ENCODE measurements at places on chromosomes 2 and 18. TPM values are rescaled to one million over a fixed set of nuclear protein-coding genes. Genes with fewer than 3 reads are reported as not detected.
A peak's percentile ranks its signal among the peaks of the same experiment; 100 is the strongest.

Gene C1QL2
- not detected for total RNA-seq

Gene VWA3B
- 0.66 TPM for total RNA-seq

Gene CXCR4
- total RNA-seq = not detected

Gene POTEJ
- total RNA-seq = not detected

Gene GRP
- total RNA-seq = not detected

Gene COLEC12
- 0.50 TPM for total RNA-seq

Gene TRABD2A
- 6.2 TPM for total RNA-seq

GRCh38 chr2:237491515-237492118 lies 4.6 kb downstream of the MLPH start:
- DNase-seq = no peak

- no peak for DNase-seq
Observed at GRCh38 chr2:16413285-16413684, 252.3 kb downstream of the CYRIA start.

DNA sequence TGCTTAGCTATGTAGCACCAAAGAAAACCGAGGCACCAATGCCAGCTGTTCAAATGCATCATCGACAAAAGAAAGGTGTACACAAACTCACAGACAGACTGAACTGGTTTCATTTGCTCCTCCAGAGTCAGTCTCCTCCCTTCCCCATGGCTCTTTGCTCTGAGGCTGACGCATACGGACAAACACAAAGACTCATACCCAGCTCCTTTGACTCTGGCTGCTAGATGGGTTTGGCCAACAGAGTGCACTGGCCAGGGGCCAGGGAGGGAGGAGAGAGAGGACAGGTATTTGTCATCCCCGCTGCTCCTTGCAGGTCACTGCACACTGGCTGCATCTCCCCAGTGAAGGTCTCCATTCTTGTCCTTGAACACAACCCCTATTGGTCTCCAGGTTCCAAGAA lies 40.7 kb downstream of the DNER start:
- DNase-seq = peak; percentile 8

DNA sequence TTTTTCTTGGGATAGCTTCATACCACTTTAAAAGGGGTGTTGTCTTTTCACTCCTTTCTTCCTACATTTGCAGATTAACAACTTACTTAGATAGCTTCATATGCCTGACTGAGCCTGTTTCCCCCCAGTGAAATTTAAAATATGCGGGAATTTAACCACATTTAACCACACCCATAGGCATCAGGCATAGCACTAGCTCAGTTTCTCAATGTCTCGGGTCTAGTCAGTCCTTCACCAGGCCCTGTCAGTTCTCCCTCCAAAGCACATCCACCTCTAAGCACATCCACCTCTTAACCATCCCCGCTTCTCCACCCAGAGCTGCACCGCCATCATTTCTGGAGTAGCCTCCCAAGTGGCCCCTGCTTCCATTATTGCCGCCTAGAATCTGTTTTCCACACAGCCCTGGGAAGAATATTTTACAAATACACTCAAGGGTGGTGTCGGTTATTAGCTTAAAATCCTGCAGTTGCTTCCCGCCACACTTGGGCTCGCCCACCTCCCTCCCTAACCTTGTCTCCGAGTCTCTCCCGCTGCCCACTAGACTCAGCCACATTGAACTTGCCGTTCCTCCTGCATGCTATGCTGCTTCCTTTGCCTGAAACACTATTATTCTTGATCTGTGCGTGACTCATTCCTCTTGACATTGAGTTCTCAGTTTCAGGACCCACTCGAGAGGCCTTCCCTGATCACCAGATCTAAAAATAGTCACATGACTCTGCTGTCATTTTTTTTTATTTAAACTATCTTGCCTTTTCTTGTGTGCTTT lies 68.3 kb downstream of the SPTBN1 start:
- peak; percentile 59 for DNase-seq

- DNase-seq = no peak
Observed at GRCh38 chr2:26488463-26489212, 10.7 kb upstream of the OTOF start.

DNA sequence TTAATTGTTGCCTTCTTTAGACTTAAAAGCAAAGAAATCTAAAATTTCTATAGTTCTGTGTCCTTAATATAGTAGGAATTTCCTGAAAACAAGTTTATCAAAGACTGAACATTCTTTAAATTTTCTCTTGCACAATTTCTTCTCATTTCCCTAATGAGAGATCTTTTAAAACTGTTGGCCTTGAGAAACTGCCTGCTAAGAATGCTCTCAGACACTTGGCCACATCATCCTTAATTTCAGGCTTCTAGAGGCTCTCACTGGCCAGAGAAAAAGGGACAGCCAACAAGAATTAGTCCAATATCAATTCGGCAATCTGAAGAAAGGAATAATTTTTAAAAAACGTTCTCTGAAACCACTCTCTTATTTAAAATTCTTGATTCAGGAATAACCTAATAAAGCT lies 167.0 kb upstream of the CREB1 start:
- DNase-seq = no peak

DNA sequence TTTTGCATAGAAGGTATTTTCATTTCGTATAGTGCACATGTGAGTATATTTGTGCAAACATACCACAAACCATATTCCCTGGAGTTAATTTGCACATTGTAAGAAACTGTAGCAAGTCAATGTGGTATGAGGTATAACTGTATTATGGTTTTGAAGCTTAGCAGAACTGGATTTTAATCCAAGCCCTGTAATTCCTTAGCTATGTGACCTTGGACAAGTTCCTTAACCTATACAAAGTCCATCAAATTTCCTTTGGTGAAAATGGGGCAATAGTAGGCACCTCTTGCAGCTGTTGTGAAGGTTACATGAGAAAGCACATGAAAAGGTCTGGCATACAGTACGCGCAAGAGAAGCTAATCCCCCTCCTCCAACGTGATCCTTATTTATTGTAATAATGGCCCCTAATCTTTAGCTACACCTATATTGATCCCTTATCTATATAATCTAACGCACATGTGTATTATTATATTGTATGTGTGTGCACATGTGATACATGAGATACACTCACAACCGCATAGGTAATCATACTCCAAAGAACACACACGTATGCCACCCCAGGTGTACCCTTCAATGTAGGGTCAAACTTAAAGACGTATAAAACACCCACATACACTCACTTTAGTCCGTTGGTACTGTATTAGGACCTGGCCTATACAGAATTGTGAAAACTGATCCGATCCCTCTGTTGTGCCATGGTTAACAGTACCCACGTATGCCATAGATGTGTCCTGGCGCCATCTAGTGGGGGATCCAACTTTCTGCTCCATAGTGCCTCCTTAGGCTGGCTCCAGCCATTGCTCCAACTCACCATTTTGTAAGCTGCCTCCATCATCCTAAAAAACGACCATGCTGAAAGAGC lies 402.9 kb upstream of the SLC14A2 start:
- peak; percentile 63 for DNase-seq

- no peak for DNase-seq
Observed at GRCh38 chr18:32056613-32057358, 34.9 kb upstream of the RNF138 start.

GRCh38 chr2:18531194-18531593 lies 29.3 kb downstream of the RDH14 start:
- DNase-seq = no peak

GRCh38 chr2:20423847-20424246 lies 23.0 kb upstream of the RHOB start:
- DNase-seq = no peak

DNA sequence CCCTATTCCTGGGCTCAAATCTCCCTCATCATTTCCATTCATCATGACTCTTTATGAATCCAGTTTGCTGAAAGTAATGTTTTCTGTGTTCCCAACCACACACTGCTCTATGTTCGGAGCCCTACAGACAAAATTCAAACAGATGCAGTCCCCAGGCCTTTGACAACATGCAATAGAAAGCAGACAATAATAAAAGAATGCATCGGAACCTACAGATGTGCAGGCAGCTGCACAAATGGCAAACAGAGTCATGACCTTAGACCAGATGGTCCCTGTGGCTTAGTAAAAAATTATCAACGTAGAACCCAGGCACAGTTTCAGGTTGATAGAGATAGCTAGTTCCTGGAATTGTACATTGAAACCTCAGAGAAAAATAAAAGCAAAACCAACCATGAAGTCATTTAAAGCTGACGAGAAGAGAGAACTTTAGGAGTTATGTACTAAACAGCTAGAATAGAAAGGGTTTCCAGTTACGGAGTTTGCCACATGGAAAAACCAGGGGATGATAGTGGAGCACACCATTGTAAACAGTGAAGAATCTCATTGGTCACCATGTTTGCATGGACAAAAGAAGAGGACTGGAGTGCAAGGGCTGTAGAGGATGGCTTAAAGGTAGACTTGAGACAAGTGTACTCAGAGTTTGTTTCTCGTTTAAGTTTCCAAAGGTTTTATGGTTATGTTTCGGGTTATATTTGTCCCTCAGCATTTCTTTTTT lies 23.2 kb upstream of the ACVR1 start:
- DNase-seq = no peak

GRCh38 chr2:151241224-151241623 lies 20.4 kb downstream of the RBM43 start:
- DNase-seq = peak; percentile 27

DNA sequence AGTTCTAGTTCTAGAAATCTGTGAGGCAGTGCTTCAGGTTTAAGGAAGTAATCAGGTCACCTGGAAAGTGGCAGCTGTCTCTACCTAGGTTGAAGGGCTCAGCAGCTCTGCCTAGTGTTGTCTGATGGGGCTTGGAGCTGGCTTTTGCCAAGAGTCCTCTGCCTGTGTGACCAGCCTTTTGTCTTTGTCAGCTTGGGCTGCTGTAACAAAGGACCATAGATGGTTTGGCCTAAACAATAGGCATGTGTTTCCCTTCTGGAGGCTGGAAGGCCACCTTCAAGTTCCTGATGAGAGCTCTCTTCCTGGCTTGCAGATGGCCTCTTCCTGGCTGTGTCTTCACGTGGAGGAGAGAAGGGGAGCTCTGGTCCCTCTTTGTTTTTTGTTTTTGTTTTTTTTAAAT lies 13.3 kb downstream of the UBE2F start:
- DNase-seq = no peak

DNA sequence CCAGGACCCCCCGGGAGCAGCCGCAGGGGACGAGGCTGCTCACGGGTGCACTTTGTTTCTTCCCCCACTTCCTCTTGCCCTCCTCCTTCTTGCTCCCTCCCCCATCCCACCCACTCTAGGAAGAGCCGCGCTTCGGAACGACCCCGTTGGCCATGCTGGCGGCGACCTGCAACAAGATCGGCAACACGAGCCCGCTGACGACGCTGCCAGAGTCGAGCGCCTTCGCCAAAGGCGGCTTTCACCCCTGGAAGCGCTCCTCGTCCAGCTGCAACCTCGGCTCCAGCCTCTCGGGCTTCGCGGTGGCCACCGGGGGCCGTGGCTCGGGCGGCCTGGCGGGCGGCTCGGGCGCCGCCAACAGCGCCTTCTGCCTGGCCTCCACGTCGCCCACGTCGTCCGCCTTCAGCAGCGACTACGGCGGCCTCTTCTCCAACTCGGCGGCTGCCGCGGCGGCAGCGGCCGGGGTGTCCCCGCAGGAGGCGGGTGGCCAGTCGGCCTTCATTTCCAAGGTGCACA lies 1.3 kb downstream of the SP9 start:
- DNase-seq = peak; percentile 27

DNA sequence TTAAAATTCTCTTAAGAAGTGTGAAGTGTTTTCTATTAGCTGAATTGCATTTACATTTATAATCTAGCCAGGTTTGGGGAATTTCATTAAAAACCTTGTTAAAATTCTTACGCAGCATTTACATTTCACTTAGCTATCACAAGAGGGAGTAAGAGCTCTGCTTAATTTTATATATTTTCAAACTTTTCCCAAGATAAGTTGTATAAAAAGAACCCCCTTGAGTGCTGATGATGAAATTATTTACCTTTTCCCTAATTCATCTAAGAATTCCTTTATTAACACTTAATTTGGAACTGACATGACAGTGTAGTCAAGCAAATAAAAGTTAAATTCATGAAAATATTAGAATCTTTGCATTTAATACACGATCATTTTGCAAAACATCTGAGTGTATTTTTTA lies 54.2 kb upstream of the ZSWIM2 start:
- no peak for DNase-seq

GRCh38 chr2:10103179-10103578 lies 19.4 kb upstream of the RRM2 start:
- DNase-seq = no peak

DNA sequence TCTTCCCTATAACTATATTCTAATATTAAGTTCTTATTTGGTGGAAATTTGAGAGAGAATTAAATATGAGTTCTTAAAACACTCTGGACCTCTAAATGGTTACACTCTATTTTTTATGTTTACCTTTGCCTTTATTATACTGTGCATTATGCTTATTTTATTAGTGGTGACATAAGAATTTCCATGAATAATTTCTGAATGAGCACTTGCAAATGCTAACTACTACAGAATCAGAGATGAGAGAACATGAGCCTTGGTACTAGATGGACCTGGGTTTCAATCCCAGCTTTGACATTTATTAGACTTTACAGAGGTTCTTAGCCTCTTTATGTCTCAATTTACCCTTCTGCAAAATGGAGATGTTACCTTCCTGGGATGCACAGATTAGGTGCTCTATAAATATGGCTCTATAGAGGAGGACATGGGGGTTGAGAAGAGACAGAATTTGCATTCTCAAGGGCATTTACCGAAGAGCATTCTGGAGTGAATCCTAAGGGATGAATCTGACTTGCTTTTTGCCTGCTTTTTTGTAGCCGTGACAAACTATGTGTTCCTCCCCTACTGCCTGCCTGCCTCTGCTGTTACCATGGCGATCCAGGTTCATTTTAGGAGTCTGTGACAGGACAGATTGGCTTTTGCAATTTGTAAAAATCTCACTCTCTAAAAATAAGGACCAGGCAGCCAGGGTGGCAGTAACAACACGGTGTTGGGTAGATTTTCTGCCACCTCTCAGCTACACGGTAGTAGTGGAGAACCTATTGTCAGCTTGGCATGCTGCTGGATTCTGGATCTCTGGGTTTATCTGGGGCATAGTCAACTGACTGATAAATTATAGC lies 20.7 kb upstream of the CNRIP1 start:
- DNase-seq = no peak

- DNase-seq = peak; percentile 62
Observed at GRCh38 chr2:47751856-47752414, 31.0 kb upstream of the MSH6 start.

- no peak for DNase-seq
Observed at GRCh38 chr18:5890331-5891183, 4.8 kb downstream of the TMEM200C start.

DNA sequence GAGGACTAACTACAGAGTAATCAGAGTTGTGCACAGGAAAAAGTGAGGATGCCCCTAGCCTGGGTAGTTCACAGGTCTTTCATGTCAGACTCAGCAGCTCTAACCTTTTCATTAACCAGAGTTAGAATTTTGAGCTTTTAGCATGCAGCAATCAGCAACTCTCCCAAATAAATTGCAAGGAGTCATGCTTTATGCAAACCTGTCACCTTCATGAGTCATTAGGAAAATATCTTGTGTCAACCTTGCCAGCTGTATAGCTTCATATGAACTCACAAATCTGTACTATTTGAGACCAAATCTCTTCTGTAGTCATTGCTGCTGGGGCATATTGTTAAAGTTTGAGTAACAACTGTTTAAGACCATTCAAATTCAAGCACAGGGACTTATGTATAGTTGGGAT lies 382.3 kb upstream of the NT5C1B start:
- DNase-seq = peak; percentile 50

- DNase-seq = peak; percentile 42
Observed at GRCh38 chr2:69581774-69582581, 61.6 kb downstream of the AAK1 start.
